ENCODE measurements at places on chromosomes 1 and 21.

DNA sequence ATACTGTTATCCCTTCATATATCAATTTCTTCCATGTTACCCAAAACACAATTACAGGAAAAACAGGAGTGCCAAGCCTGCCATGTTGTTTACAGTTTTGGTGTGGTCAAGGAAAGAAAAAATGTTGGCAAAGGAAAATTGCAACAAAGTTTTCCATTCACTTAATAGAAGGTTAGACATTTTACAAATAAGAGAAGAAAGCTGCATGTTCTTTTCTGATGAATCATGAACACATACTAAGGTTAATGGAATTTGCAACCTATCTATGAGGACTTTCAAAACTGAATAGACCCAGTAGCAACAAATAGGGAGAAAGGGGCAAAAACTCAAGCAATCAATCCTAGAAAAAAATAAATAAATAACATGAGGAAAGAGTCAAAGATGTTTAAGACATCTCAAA, 556.7 kb downstream of the DPYD start:
- DNase-seq, result peak; percentile 75

- DNase-seq, result peak; percentile 38
Observed at GRCh38 chr1:8409106-8409505, 91.2 kb downstream of the SLC45A1 start.

GRCh38 chr1:15001317-15001915, 152.1 kb upstream of the TMEM51 start:
- DNase-seq, result no peak

DNA sequence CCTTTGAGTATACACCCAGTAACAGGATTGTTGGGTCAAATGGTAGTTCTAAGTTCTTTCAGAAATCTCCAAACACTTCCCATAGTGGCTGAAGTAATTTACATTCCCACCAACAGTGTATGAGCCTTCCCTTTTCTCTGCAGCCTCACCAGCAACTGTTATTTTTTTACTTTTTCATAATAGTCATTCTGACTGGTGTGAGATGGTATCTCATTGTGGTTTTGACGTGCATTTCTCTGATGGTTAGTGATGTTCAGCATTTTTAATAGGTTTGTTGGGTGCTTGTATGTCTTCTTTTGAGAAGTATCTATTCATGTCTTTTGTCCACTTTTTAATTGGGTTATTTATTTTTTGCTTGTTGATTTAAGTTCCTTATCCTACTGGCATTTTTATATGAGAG, 26.4 kb upstream of the LAMC1 start:
- peak; percentile 54 for DNase-seq

- peak; percentile 8 for DNase-seq
Observed at GRCh38 chr1:164644774-164645644, 86.0 kb downstream of the PBX1 start.

DNA sequence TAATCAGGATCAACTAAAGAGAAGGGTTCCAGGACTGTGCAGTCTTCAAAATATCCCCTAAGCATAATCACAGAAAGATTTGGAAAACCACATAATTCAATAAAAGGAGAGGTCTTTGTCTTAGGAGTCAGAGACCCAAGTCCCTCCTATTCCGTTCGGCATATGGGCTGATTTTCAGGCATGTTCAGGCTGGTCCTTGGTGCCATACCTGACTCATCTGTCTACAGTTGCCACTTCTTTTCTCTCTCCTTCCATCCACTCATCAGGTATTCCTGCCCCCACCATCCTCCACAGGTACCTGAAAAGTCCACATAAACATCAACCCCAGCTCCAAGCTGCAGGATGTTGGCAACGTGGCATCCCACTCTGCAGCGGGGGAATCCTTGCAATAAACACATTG, 29.7 kb upstream of the RPL11 start:
- DNase-seq, result no peak

DNA sequence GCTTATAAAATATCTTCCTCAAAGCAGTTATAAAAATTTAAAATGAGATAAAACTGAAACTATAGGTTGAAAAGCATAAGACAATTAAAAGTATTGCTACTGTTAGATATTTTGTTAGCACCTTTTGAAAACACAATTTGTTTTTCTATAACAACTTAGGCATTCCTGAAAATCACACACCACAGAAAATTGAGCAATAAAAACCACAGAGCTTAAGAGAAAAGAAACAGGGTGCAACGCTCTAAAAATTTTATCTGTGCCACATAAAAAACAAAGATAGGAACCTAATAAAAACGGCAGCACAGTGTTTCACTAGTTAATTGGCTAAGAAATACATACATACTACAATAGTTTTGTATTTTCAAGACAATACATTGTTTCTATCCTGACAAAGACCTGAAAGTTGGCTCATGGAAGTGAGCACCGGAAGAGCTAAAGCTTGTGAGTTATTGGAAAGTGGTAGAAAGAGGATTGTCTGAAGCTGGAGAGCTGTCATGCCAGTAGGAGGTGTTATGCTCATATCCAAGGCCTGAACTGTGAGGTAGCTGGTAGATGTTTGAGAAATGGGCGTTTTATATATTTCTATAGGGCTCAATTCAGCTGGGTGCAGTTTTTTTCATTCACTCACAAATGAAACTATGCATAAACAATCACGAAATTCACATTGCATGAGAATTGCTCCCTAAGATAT, 45.8 kb downstream of the RGS7 start:
- peak; percentile 39 for DNase-seq

DNA sequence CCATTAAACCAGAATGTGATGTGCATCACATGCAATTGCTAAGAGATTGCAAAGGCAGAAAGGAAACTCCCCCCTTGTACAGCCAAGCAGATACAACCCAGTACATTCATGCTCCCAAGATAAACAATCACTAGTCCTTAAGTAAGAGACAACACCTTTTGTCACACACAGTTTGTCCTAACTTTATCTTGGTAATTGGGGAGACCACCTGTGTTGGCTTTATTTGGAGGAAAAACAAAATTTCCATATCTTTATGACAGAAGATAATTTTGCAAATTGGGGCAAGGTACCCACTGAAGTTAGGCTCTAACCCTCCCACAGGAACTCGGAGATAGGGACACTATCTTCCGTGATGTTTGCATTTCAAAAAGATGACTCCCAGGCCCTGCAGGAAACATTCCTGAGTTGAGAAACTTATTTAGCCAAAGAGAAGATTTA, 175.0 kb upstream of the TNR start:
- no peak for DNase-seq

- peak; percentile 91 for DNase-seq
Observed at GRCh38 chr1:173431304-173432045, 45.7 kb upstream of the PRDX6 start.

GRCh38 chr1:234505769-234506102, 26.8 kb upstream of the TARBP1 start:
- DNase-seq, result peak; percentile 43

DNA sequence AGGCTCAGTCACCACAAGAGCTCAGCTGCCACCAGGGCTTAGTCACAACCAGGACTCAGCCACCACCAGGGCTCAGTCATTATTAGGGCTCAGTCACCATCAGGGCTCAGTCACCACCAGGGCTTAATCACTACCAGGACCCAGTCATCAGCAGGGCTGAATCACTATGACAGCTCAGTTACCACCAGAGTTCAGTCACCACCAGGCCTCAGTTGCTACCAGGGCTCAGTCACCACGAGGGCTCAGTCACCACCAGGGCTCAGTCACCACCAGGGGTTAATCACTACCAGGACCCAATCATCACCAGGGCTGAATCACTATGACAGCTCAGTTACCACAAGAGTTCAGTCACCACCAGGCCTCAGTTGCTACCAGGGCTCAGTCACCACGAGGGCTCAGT, 196.2 kb downstream of the NPHP4 start:
- no peak for DNase-seq

GRCh38 chr21:34930971-34931370, 118.1 kb downstream of the RUNX1 start:
- DNase-seq, result peak; percentile 58

- DNase-seq, result no peak
Observed at GRCh38 chr1:31624731-31625514, 7.4 kb downstream of the HCRTR1 start.

GRCh38 chr1:111733183-111733991, 5.8 kb downstream of the INKA2 start:
- DNase-seq, result peak; percentile 91

DNA sequence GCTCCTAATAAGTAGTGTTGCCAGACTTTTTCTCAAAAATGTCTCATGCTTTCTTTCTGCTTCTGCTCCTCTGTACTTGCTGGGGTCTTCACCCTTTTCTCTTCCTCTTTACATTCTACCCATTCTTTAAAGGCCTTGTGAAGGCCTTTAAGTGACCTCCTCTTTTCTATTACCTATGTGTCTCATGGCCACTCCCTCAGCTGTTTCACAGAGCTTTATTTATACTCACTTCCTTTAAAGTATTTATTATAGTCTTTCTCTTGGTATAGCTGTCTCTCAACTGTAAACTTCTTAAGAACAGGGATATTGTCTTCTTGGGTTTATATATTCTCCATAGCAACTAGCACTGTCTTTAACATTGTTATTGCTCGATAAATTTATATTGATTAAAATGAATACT, 792 bp downstream of the GOLPH3L start:
- no peak for DNase-seq

GRCh38 chr1:234246638-234247116, 126.6 kb upstream of the COA6 start:
- DNase-seq, result no peak

DNA sequence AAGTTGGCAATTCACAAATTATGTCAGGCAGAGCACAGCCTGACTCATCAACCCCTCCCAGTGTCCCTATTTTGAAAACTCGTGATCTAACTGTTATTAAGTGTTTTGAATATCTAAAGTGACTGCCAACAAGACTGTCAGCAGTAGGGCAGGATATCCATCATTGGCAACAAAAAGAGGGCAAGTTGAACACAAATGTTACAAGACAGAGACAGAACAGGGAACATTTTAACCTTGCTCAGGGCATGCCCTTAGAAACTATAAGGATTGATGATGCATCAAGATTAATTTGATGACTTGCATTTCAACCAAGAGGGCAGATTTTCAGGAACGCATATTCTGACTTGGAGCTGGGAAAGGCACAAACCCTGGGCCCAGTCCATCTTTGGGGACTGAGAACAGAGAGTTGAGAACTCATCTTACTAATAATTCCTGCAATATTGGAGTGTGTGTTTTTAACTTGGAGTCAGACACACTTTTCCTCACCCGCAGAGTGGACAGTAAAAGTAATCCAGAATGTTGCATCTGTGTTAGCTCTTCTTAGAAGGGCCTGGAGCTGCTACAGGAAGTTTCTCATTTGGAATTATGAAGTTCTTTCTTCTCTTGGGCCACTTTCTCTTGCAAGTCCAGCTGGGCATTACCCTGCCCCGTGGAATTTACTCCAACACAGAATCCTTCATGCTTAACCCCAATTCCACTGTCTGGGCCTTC, 317.2 kb downstream of the LTN1 start:
- peak; percentile 17 for DNase-seq

DNA sequence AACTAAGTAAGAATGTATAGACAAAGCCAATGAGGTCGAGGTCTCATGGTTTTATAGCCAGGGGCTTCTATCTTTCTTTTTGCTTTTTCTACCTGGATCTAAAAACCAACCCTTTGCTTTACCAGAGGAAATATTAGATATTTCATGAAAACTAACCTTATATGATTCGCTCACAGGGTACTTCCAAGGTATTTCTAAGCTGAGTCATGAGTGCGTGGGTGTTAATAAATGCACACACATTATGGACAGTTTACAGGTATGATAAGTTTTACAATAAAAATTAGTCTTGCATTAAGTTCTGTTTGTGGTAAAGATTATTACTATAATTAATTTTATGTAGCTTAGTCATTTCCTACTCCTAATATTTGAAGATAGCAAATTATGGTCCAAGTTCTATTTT, 217.2 kb downstream of the CHRM3 start:
- DNase-seq, result no peak

GRCh38 chr1:232149287-232150201, 480.4 kb downstream of the SIPA1L2 start:
- DNase-seq, result peak; percentile 84

DNA sequence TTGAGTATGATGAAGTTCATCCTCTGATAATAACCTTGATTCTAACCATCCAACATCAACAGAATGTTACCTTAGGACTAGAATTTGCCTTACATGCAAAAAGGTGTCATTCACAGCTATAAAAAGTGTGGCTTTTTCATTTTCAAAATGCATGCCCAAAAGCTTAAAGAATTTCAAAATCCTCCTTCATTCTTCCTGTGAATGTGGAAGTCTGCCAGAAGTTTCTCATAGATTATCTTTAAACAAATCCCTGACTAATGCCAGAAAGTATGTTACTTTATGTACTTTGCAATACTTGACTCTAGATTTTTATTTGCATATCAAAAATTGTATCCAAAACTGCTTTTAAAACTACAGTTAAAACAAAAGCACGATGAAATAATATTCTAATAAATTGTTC, 270.6 kb upstream of the ZRANB2 start:
- peak; percentile 80 for DNase-seq

GRCh38 chr1:200780545-200781369, 42.1 kb downstream of the CAMSAP2 start:
- DNase-seq, result no peak

Data from ELR (cell line).